Thymus (tissue), 14 donors: ENCODE measurements at places on chromosomes 7 and 10. TPM values are rescaled to one million over a fixed set of nuclear protein-coding genes. Genes with fewer than 3 reads are reported as not detected.

GRCh38 chr10:99975942-99976809 lies 33.6 kb downstream of the DNMBP start:
- no peak for DNase-seq

- no peak for DNase-seq
These were observed 106.8 kb downstream of the ANK3 start for GRCh38 chr10:60282771-60283353.

- DNase-seq: no peak
These were observed 319.0 kb downstream of the GLRX3 start for GRCh38 chr10:130455111-130455695.

DNA sequence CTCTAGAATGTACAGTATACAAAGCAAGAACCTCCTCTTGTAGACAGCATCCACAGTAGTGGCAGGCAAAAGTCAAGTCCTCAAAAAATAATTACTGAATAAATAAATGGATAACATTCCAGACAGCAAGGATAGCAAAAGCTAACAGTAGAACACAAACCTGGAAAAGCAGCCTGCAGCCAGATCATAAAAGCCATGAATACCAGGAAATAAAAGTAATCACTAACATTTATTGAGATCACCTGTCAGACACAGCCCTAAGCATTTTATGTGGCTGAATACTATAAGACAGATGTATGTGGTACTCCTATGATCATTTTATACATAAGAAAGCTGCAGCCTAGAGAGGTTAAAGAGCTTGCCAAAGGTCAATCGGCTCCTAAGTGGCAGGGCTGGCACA lies 34.0 kb downstream of the CUL2 start:
- no peak for DNase-seq

GRCh38 chr7:6409091-6409490 lies 38.7 kb downstream of the DAGLB start:
- DNase-seq: no peak

DNA sequence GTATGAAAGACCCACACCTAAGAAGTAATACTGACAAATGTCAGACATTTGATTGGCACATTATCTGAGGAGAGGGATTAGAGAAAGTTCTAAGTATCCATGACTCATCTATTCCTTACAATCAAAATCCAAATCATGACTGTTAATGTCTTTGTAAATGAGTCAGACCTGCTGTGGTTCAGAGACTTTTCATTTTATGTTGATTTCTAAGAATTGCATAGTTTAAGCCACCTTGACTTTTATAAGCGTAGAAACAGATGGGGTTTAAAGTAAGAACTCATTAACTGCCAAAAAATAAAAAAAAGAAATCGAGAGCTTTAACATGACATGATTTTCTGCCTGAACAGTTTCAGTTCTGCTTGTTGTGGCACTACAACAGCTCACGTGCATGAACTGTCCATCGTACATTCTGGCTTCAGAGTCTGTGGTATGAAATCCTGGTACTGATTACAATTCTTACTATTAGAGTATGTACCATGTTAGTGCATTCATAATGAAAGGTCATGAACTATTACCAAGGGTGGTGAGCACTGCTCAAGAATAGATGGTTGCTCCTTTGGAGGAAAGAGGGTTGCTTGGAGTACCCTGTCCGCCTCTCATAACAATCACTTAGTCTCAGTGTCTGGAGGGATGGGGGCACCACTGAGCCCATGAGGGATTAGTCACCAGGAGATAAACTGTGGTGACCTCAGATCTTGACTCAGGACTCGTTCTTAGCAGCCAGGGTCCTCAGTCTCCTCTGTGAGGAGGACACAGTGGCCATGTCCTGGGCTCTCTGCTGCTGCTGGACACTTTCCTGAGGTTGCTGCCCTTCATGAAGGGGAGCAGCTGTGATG lies 42.2 kb downstream of the ACSM6 start:
- DNase-seq: no peak

- DNase-seq: no peak
These were observed 9.7 kb downstream of the TM9SF3 start for GRCh38 chr10:96577069-96577468.

DNA sequence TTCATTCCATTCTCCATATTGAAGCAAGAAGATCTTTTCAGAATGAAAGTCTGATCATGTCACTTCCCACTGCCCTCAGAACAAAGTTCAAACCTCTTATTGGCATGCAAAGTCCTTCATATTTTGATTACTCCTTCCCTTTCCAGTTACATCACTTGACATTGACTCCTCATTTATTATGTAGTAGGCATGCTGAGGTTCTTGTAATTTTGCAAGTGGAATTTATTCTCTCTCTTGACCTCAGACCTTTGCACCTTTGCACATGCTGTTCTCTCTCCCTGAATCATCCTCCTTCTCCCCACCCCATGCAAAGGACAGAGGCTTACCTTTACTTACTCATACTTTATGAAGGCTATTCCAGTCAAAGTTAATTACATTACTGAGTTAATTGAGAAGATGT lies 13.0 kb downstream of the ITPRID1 start:
- DNase-seq: no peak

DNA sequence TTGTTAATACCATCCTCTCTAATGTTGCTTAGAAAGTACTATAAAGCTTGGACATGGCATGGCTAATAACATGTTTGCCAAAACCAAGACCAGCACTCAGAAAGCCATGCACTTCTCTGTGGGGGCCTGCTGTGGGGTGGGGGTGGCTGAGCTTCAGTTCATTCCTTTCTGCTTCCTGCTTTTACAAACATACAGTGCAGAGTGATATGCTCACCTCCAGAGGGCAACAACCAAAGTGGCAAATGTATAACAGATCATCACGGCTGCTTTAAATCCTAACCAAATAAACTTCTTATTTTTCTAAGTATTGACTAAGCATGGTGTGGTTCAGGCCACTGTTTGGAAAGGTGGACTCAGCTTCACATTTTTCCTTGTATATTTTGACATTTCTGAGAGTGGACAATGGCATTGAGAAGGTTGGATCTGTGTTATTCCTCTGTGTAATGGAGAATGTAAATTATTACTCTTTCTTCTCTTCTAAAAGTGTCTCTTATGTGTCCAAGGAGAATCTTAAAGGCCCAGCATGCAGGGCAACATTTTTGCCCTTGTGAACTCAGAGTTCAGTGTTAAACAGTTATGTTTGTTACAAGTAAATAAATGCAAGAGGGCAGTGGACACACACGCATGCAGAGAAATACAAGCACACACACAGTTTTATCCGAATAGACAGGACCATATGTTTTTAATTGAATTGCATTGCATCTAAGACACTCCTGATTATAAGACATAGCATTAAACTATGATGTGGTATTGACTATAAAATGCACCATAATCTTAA lies 186.1 kb downstream of the HERPUD2 start:
- DNase-seq: no peak

DNA sequence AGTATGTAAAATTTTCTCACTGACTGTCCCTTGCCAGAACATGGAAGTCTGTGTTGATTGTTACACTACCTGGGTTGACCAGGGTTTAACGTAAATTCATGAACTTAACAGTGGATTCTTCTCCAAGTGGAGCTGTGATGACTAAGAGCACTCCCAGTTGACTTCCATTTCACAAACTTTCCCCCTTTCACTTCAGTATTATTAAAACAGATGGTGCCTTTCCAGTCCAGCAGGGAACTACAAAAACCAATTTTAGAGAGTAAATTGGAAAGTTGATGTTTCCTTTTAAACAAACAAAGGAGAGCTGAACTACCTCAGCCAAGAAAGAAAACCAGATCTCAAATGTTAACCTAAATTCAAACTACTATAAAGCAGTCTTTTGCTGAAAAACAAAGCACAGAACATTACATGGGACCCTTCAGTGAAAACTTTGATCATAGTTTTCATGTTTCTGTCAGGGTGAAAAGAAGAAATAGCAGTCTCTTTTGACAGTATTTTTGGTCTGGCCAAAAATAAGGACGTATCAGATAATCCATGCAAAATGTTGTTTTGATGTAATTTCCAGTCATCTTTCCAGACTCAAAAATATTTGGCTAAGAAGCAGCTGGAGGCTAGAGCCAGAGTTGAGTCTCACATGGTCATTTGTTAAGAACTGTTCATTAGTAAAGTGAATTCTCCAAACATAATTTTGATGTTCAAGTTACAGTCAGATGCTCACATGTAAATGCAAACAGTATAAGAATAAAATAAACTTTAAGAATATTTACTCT lies 479.9 kb upstream of the AKR1E2 start:
- DNase-seq: no peak

GRCh38 chr10:121664671-121665070 lies 66.4 kb upstream of the FGFR2 start:
- no peak for DNase-seq

GRCh38 chr7:135235841-135236240 lies 2.2 kb downstream of the STRA8 start:
- DNase-seq: no peak

- DNase-seq: no peak
These were observed 9.6 kb downstream of the IL2RA start for GRCh38 chr10:6052247-6053221.

GRCh38 chr7:143882604-143883078 lies 19.3 kb downstream of the TCAF1 start:
- no peak for DNase-seq

DNA sequence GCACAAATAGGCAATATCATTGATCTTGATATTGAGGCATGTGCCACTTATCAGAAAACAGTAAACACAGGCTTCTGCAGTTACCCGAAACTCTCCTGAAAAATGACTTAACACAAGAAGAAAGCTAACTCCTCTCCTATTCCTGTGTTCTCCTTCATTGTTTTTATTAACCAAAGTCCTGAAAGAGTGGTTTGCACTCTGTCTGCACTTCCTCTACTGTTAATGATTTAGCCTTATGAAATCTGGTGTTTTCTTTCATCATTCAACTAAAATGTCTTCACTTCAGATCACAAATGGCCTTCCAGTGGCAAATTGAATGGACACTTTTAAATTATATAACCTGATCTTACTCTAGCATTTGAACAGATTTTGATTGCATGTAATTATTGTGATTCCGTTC lies 630.6 kb upstream of the PHF14 start:
- DNase-seq: no peak

- no peak for DNase-seq
These were observed 50.8 kb downstream of the GSDME start for GRCh38 chr7:24706211-24707170.

DNA sequence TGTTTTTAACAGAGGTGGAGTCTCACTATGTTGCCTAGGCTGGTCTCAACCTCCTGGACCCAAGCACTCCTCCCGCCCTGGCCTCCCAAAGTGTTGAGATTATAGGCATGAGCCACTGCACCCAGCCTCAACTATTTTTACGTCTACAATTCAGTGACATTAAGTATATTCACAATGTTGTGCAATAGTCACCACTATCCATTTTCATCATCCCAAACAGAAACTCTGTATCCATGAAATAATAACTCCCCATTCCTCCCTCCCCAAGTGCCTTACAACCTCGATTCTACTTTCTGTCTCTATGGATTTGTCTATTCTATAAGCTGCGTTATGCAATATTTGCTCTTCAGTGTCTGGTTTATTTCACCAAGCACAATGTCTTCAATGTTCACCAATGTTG lies 20.3 kb upstream of the ZNRF2 start:
- DNase-seq: no peak

GRCh38 chr7:35721288-35721687 lies 26.4 kb upstream of the HERPUD2 start:
- no peak for DNase-seq

GRCh38 chr7:149293946-149294633 lies 32.1 kb downstream of the ZNF783 start:
- no peak for DNase-seq

DNA sequence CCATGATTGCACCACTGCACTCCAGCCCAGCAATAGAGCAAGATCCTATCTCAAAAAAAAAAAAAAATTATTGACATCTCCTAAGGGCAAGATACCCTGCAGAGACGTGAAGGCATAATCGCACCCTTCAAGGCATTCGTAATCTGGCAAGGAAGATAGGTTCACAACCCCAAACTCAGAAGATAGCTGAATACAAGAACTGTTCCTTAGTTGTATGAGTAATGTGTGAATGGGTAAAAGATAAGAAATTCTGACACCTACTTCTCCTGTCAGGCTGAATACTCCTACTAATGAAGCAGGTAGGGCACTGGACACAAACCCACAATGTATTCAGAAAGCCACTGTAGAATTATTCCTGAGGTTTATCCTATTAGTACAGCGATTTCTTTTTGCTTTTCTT lies 882.4 kb upstream of the AUTS2 start:
- DNase-seq: no peak

- no peak for DNase-seq
These were observed 15.6 kb upstream of the TAS2R41 start for GRCh38 chr7:143462045-143462444.

- no peak for DNase-seq
These were observed 27.1 kb upstream of the GPAM start for GRCh38 chr10:112210666-112211065.

DNA sequence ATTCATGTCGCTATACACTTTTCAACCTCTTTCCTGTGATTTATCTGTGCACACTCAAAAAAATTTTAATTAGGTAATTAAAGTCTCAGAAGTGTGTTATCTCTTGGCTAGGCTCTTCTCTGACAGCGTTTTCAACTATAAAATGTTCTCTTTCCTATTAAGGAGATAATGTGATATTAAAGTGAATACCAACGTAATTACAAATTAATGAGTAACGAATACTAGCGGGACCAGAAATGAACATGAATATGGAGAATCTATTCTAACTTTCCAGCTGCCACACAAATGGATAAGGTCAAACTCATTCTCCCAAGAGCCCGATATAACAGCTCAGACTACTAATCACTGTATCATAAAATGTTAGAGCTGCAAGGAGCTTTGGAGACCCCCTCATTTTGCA lies 12.0 kb downstream of the COL1A2 start:
- DNase-seq: no peak

- no peak for DNase-seq
These were observed 290 bp downstream of the MALRD1 start for GRCh38 chr10:19048891-19049290.

Gene KCNH2
- 1.5 TPM for polyA plus RNA-seq

Gene ZNF735
- not detected for polyA plus RNA-seq

Gene TAC1
- 2.1 TPM for polyA plus RNA-seq

Gene PIP
- 6.5 TPM for polyA plus RNA-seq

Gene ZNF680
- polyA plus RNA-seq: 11.1 TPM

Gene TEX47
- not detected for polyA plus RNA-seq
